ENCODE measurements at places on chromosomes 1 and 21. TPM values are rescaled to one million over a fixed set of nuclear protein-coding genes. Genes with fewer than 3 reads are reported as not detected.

Gene RUNX3
- 1.7 TPM for total RNA-seq

DNA sequence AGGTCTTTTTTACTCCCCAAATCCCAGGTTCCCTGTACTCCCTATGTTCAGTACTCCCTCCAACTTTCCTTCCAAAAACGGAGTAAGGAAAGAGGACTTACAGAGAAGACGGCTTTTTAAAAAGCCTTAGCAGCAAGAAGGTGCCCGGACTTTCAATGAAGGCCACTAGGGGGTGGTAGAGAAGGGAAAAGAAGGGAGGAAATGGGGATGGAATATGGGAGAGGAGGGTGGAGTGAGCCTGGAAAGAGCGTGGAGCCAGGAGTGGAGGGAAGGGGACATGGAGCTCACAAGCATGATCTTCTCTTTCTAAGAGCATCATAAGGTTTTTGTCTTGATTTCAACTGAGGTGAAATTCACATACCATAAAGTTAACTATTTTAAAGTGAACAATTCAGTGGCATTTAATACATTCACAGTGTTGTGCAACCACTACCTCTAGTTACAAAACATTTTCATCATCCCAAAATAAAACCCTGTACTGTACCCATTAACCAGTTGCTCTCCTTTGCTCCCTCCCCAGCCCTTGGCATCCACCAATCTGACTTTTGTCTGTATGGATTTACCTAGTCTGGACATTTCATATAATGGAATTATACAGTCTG is 129.9 kb downstream of the ZNF281 start:
- DNase-seq = no peak

Gene CDKN2C
- 7.7 TPM for total RNA-seq

GRCh38 chr1:45325851-45326506 is 716 bp upstream of the HPDL start:
- DNase-seq = peak; percentile 56

- no peak for DNase-seq
These were observed 10.9 kb upstream of the GOLT1A start for GRCh38 chr1:204224655-204225054.

DNA sequence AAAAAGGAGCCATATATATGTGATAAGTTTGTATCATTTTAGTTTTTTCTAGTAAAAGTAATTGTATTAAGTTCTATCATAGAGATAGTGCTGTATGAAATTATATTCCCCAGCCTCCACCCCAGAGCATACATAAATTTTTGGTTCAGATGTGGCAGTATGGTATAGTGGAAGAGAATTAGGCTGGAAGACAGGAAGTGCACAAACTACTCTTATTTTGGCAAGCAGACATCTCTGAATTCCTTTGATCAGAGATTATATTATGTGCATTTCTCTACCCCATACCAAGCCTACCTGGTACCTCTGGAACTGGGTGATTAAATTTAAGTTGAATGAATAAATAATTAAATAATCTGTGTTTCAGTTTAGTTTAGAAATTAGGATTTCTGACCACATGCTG is 55.9 kb downstream of the FNBP1L start:
- no peak for DNase-seq

DNA sequence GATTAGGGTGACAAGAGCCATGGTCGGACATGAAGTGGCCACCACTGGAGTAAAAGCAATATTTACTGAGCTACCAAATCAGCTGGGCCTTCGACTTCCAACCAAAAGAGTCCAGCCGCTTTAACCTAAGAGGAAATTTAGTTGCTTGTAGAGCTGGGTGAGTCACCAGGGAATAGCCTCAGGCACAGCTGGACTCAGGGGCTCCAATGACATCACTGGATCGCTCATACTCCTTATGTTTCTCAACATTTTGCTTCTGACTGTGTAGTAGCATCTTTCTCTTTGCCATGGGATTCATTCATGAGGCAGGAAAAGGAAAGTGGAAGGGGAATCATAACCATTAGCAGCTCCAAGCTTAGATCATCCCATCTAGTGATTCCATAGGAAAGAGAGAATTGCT is 664.4 kb downstream of the MATN1 start:
- no peak for DNase-seq

All from lung (tissue), 17 donors.